ENCODE measurements at places on chromosomes 11 and 22.

- no peak for DNase-seq
Observed at GRCh38 chr11:105588001-105588400, 21.9 kb upstream of the GRIA4 start.

DNA sequence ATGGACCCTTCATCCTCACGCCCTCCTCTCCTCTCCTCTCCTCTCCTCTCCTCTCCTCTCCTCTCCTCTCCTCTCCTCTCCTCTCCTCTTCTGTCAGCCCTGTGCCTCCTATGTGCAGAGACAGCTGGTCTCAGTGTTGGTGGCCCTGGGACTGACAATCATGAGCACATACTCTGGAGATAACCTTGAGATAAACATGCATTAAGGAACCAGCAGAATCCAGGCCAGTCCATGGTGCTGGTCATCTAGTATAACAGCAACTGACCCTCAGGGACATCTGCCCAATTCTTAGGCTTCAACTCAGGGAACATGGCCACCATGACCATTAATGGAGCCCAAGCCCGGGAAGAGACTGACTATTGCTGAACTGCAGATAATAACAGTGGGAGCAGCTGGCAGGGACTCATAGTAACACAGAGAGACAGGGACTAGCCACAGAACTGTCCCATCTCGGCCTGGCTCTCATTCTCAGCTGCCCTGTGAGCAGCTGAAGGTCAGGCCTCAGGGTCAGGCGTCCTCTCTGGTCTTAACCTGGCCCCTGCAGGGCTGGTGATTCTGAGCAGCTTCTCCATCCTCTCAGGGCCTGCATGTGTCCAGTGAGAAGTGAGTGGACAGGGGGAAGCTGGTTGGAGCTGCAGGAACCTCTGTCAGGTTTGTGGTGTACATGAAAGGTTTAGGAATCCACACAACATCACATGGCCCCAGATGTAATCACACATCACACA is 45.4 kb downstream of the GGTLC2 start:
- no peak for DNase-seq

DNA sequence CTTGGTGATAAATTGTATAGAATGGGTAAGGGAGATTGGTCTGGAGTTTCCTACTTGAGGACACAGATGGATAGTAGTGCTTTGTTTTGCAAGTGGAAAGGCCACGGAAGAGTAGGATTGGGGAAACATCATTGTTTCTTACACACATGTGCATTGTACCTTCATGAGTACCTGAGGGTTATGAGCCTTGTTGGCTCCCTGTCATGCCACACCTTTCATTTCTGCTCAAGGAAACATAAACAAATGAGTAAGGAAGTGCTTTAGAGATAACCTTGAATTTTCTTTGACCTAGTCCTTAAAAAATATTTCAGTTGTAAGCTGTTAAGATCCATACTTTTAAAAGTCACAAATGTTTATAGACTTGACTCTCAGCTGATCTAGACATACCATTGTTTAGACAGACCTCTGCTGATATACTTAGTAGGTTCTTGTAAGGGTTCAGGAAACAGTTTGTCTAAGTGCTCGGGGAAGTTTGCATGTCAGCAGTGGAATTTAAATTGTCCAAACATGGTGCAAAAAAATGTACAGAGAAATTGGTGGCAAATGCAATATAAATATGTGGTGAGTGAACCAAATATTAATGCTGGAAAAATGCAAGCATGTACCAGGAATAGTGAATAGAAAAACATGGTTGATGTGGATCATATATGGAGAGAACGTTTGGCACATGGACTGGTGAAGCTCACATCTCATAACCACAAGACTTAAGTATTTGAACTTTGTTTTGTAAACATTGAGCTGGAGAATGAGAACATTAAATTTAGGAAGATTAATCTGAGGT is 40.9 kb downstream of the GAS2 start:
- DNase-seq, result no peak

GRCh38 chr11:8086001-8086479 is 5.0 kb downstream of the TUB start:
- no peak for DNase-seq

DNA sequence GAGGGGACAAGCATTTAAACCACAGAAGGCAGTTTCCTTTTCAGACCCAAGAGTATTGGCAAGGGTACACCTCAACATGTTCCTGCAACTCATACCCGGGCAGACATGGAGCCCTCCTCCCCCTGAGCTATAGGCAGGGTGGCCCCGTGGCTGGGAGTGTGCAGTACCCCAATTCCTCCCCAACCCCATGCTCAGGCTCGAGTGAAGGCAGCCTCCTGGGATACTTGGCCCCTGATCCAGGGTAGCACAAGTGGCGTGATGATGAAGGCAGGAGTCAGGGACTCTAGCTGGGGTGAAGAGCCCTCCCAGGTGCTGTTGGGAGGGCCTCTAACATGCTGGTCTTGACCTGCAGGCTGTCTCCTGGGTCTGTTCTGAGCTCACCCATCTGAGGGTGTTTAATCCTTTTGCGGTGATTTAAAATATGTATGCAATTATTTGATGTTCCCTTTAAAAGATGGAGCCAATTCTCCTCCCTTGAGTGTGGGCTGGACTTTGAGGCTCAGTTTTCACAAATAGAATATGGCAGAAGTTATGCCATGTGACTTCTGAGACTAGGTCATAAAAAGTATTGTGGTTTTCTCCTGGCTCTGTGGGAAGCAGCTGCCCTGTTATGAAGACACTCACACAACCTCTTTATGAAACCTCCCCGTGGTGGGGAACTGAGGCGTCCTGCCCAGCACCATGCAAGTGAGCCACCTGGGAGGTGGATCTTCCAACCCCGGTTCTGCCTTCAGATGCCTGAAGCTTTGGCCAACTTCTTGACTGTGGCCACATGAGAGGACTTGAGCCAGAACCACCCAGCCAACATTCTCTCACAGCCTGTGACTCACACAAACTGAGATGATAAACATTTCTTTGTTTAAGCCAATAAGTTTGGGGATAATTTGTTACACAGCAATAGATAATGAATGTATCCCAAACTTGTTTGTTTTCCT is 54.7 kb upstream of the NECTIN1 start:
- no peak for DNase-seq

GRCh38 chr22:28120691-28121592 is 201.9 kb upstream of the PITPNB start:
- no peak for DNase-seq

DNA sequence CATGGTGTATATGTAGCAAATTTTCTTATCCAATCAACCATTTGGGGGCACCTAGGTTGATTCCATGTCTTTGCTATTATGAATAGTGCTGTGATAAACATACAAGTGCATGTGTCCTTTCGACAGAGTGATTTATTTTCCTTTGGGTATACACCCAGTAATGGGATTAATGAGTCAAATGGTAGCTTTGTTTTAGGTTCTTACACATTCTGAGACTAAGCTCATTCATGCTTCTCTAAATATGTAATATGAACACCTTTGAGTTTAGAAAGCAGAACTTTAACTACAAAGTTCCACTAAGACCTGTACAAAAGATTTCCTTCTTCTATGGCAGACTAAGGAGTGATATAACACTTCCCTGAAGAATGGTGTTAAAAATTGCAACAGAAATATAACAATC is 627.0 kb downstream of the KCNA4 start:
- no peak for DNase-seq

GRCh38 chr11:43145653-43146052 is 166.1 kb upstream of the API5 start:
- DNase-seq, result no peak

GRCh38 chr11:33063326-33063881 is 24.0 kb downstream of the TCP11L1 start:
- DNase-seq, result no peak

DNA sequence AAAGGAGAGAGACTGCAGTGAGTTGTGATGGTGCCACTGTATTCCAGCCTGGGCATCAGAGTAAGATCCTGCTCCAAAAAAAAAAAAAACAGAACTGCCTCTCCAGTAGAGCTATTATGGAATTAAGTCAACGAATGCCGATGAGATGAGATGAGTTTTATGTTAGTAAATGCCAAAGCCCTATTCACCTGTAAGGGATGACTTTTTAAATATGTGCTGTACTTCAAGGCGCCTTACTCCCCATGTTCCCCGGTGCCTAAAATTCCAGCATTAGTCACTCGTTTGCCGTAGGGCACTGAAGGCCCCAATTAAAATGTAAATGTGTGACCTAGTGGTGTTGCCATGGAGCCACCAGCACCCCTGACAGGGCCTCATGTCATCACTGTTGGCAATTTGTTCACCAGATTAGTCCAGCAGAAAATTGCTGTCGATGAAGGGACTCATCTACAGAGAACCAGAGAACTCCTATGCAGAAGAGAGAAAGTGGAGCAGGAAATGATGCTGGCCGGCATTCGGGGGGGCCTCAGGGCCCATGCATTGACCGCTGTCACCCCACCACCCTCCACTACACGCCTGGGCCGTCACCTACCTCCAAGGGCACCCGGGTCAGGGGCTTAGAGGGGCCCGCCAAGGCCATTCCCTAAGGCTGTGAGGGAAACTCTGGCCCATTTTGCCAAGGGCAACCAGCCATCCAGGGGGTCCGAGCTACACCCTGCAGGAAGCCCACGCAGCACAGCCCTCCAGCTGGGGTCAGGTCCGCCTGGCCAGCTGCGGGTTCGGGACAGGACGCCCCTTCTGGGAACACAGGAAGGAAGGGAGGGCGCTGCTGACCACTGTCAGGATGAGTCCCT is 17.8 kb downstream of the LIF start:
- DNase-seq, result no peak

DNA sequence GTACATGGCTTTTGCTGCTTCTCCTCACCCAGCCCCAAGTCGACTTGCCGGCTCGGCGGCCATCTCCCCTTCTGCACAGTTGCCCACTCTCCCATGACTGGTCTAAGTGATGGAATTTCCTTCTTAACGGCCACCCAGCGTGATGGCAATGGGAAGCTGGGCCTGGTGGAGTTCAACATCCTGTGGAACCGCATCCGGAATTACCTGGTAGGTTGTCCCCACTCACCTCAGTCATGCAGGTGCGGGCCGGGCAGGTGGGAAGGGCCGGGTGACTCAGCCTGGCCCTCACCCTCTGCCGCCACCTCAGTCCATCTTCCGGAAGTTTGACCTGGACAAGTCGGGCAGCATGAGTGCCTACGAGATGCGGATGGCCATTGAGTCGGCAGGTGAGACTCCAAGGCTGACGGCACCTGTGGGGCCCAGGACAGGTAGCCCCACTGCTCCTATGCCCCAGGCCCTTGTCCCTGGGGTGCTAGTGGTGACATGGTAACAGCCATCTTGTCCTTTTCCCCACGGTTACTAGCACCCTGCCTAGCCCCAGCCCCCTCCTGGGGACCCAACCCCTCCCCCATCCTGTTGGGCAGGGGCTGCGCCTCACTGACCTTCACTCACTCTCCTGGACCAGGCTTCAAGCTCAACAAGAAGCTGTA is 28.1 kb downstream of the CAPN1 start:
- DNase-seq, result no peak

DNA sequence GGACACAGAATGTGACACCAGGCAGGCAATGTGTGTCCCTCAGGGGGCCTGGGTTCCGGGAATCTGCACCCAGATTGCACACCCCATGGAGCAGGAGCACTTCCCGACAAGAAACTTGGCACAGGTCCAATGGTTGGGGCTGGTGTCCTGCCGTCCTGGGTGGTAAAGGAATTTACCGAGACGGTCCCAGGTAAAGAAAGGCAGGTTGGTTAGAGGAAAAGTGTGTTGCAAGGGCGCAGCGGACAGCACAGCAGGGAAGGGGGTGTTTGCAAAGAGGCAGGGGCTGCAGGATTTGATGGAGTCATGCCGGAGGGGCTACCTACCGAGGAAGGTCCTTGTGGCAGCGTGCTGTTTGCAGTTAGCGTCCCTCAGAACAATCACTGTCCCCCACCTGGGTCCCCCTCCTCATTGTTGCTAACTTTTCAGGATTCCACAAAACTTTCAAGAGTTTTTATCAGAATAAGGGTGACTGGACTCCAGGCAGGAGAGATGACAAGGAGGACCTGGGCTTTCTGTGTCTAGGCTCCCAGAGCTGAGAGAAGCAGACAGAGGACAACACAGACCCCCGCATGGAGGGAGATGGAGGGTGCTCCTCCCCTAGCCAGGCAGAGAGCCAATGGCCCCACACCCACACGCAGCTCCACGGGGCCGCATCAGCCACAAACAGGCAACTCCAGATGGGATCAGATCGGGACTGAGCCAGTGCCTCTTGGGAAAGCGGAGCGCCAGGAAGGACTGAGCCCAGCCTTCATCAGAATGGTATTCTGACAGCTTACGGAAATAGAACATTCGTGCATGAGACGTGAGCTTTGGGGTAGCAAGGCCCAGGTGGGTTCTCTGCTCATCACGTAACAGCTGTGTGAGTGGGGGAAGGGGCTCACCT is 1423.9 kb downstream of the BRD1 start:
- DNase-seq, result no peak

DNA sequence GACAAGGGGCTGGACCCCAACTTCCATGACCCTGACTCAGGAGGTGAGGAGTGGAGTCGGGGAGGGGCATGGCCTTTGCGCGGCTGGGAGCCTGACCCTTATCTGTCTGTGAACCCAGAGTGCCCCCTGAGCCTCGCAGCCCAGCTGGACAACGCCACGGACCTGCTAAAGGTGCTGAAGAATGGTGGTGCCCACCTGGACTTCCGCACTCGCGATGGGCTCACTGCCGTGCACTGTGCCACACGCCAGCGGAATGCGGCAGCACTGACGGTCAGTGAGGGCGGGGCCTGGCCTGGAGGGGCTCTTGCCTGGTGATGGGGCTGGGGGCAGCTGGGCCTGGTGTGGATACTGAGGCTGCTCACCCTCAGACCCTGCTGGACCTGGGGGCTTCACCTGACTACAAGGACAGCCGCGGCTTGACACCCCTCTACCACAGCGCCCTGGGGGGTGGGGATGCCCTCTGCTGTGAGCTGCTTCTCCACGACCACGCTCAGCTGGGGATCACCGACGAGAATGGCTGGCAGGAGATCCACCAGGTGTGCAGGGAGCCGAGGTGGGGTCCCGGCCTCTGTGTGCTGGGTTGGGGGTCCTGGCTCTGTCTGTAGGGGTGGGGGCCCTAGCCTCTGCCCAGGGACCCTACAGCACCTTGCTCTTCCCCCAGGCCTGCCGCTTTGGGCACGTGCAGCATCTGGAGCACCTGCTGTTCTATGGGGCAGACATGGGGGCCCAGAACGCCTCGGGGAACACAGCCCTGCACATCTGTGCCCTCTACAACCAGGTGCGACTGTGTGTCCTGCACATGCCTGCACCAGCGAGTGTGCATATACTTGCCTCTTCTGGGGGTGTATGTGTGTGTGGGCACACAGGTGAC is 6.3 kb downstream of the SHANK3 start:
- no peak for DNase-seq

DNA sequence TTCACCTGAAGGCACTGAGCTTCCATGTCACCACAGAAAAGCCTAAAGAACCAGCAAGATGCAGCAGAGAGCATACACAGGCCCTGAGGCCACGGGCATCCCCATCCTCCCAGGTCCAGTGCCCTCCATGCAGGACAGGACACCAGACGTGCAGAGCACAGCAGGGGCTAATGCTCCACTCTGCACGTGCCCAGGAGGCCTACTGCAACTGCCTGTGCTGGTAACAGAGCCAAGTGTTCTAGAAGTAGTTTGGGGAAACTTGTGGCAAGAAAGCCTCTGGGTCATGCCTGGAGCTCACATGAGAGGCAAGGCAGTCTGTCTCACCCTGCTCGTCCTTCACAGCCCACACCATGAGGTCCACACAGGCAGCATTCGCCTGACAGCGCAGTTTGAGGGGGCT is 30.7 kb downstream of the SERPIND1 start:
- DNase-seq, result no peak

- DNase-seq, result no peak
Observed at GRCh38 chr11:116465056-116465455, 307.7 kb downstream of the BUD13 start.
